ENCODE measurements at places on chromosomes 16 and 17.

DNA sequence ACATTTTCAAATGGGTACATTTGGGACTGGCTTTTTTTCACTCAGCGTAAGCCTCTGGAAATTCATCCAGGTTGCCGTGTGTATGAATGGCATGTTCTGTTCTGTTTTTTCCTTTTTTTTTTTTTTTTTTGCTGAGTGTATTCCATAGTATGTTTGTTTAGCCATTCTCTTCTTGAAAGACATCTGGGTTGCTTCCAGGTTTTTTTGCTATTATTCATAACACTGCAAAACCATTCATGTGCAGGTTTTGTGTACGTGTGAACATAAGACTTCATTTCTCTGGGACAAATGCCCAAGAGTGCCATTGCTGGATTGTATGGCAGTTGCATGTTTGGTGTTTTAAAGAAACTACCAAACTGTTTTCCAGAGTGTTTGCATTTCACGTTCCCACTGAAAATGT, 335.9 kb upstream of the TNRC6C start:
- DNase-seq = no peak

GRCh38 chr16:8943966-8944759, 19.5 kb downstream of the USP7 start:
- no peak for DNase-seq

GRCh38 chr17:78884148-78884825, 18.7 kb downstream of the CEP295NL start:
- DNase-seq = no peak

DNA sequence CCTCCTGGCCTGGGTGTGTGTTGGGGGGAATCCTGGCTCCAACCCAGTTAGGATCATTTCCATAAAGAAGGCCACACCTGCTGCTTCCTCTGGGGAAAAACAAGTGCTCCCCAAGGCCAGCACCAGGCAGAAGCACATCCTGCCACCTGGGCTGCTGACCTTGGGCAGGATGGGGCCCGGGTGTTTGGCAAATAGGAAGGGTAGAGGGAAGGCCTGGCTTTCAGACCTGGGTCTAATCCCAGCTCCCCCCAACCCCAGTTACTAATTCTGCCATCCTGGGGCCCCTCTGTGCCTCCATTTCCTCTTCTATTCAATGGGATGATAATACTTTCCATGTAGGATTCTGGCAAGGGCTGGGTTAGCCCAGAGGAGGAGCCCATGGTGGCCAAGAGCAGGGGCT, 3.0 kb upstream of the NLRC5 start:
- no peak for DNase-seq

DNA sequence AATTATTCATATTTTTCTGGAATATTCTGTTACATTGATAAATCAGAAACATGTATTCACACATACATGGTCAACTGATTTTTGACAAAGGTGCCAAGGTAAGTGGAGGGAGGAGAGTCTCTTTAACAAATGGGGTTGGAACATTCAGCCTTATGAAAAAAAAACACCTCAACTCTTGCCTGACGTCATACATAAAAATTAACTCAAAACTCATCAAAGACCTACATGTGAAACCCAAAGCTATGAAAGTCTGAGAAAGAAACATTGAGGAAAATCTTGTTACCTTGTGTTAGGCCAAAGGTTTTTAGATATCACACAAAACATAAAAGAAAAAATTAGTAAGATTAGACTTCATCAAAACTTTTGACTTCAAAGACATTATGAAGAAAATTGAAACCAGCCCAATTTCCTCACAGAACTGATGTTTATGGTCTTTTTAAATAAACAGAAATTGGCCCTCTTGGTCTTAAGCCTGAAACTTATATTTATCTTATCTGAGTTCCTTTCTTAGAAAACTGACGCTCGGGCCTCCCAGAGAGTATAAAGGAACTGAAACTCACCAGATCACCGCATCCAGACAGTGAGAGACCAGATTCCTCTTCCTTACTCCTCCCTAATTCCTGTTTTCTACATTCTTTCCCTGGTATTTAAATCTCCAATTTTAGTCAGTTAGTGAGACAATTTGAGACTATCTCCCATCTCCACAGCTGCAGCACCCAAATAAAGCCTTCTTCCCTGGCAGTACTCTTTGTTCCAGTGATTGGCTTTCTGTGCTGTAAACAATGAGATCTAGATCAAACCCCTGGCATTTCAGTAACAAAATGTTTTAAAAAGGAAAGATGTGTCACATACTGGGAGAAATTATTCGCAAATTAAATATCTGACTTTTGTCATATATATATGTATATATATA, 4.0 kb downstream of the HYDIN start:
- DNase-seq = no peak
